Inflammatory macrophage treated with lipopolysaccharide for 4 hours (primary cell): ENCODE measurements at places on chromosomes 2 and 18.

- DNase-seq, result no peak
Observed at GRCh38 chr2:217706095-217706494, 296.7 kb downstream of the TNS1 start.

DNA sequence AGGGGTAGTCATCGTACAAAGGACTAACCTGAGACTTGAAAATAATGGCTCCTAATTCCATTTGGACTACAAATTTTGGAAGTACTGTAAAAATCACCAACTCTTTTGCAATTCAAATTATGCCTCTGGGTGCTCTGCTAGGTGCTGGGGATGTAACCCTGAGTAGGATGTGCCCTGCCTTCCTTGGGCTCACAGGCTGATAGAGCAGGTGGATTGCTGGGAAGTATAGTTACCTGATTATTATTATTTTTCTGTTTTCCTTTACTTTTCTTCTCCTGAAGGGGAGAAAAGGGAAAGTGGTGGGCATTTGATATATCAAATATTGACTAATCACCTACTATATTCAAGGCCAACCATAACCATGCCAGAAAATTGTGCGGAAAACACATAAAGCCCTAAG is 119.3 kb upstream of the RIOK3 start:
- no peak for DNase-seq

GRCh38 chr2:120540719-120541552 is 194.7 kb upstream of the GLI2 start:
- no peak for DNase-seq

DNA sequence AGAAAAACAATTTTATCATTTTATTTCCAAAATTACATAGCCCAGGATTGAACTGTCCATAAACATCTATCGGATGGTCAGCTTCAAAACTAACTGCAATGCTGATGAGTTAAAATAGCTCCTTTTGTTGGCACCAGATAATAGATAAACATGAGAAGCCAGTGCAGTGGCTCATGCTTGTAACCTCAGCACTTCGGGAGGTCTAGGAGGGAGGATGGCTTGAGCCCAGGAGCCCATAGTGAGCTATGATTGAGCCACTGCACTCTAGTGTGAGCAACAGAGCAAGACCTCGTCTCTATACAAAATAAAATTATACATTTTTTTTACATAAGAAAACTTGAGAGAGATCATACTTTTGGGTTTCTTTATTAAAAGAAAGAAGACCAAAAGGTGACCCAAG is 34.6 kb upstream of the IMPA2 start:
- peak; percentile 6 for DNase-seq

- DNase-seq, result no peak
Observed at GRCh38 chr2:146908776-146909175, 936.1 kb upstream of the ACVR2A start.

- DNase-seq, result no peak
Observed at GRCh38 chr18:69209761-69210160, 190.9 kb upstream of the DOK6 start.

DNA sequence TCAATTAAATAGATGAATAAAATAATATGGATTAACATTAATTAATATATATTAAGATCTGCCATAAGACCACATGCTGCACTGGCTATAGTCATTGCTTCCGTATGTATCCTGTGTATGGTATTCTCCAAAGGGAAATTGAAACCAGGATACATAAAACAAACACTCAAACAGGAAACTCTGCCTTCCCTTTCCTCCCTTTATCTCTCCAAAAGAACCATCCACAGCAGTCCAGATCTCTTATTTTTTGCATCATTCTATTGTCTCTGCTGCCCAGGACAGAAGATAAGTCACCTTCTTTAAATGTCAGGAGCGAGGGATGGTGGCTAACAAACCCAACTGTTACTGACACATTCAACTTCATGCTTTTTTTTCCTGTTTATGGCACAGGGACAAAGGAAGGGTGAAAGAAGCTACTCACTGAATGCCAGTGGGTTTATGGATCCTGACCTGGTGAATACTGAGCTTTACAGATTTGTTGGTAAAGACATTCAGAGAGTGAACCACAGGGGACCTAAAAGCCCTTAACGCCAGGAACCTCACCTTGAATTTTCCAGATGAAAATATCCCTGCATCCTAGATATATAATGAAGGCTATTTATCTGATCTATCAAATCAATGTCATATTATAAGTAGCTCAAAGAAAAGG is 67.5 kb downstream of the CSRNP3 start:
- DNase-seq, result no peak

GRCh38 chr2:199977984-199978415 is 22.6 kb downstream of the MAIP1 start:
- DNase-seq, result peak; percentile 82

DNA sequence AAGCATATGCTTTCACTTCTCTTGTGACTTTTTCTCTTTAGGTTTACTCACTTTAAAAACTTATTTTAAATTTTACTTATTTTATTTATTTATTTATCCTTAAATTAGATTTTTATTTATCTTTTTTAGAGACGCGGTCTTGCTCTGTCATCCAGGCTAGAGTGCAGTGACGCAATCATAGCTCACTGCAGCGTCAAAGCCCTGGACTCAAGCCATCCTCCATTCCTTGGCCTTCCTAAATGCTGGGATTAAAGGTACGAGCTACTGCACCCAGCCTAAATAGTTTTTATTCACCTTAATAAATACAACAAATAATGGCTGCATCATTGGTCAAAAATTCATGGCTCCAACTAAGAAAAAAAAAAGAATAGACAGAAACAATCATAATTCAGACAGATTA is 415.7 kb upstream of the FIGN start:
- no peak for DNase-seq

- peak; percentile 8 for DNase-seq
Observed at GRCh38 chr2:229627728-229628127, 86.6 kb downstream of the DNER start.

DNA sequence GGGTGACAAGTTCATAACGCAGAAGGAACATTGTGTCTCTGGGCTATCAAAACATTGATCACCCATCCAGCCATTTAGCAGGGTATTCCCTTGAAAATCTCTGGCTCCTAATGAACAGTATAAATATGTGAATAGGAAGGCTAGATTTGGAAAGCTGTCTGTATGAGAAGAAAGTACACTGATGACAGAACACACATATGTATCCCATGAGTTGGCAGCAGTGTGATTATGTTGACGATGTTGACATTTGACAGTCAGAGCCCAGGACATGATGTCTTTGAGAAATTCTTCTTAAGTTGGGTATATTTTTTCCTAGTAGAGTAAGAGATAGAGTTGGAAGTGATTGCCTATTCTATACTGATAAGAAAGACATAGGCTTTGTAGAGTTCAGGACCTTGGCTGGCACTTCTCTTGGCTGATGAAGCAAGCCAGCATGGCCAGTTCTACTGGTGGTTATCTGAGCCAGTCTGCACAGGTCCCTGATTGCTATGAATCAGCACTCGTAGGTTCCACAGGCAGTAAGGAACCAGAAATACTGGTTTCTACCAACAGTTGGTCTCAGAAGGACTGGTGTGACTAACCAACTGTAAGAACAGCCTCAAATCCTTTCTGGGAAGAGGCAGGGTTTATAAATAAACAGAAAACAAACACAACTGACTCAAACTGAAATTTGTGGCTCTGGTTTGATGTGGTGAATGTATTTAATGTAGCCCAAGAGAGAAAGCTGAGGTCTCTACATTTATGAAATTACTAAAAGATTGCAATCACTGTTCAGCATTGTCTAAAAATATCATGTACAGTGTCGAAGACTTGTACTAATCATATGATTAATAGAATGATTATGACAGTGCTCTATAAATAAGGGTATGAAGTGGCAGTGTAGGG is 43.9 kb upstream of the RAPH1 start:
- peak; percentile 43 for DNase-seq

DNA sequence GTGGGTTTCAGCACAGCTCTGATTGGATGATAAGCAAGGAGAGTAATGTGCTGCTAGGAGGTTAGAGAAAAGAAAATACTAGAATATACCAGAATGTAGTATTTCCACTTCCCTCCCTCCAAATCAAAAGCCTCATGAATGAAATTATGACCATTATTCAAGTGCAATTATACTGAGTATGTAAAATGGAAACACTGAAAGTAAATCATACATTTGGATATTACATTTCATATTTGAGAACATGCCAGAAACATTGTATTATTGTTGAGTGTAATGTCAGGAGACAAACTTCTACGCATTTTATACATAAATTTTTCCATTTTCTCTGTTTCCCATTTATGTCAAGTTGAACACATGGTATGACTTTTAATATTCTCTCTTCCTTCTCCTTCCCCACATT is 942 bp upstream of the CETN1 start:
- no peak for DNase-seq

- no peak for DNase-seq
Observed at GRCh38 chr2:102245266-102246151, 58.7 kb downstream of the IL1RL2 start.

- DNase-seq, result no peak
Observed at GRCh38 chr2:197416268-197416667, 18.6 kb downstream of the SF3B1 start.

DNA sequence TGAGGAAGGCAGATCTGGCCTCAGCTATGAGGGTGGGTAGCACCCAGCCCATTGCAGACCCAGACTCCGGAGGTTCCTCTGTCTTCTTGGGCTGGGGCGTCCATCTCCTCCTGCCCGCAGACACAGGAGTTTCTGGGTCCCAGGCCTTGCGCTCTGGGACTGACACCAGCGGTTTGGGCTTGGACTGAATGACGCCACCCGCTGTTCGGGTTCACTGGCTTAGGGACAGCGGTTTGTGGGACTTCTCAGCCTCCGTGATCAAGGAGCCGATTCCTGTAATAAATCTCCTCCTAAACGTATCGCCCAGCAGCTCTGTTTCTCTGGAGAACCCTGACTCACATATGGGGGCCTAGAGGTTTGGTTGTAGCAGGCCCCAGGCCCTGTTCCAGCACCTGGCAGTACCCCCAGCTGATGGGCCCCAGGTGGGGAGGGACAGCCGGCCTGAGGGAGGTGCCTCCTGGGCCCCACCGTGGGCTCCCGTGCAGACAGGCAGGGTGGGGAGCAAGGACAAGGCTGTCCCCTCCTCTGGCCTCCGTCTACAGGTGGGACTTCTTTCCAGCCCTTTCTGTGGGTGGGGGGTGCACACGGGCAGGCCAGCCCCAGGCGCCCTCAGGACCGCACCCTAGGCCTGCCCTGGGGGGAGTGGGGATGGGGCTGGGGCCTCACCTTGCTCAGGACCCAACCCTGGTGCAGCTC is 4.5 kb upstream of the AQP12A start:
- DNase-seq, result no peak

GRCh38 chr2:128769457-128770142 is 450.9 kb upstream of the HS6ST1 start:
- no peak for DNase-seq

GRCh38 chr2:235493775-235494715 is at the start of gene AGAP1:
Gene AGAP1, plus strand, starts transcription at chr2:235494043.
- no peak for DNase-seq

DNA sequence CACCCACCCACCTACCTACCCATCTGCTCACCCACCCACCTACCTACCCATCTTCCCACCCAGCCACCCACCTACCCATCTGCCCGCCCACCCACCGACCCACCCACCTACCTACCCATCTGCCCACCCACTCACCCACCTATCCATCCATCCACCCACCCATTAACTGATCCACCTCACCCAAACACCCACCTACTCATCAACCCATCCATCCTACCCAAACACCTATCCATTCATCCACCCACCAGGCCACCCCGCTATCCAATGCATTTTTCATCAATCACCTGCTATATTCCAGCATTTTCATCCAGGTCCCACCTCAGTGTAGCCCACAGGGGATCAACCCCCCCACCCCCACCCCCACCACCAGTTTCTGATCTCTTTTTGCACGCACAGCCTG is 121.8 kb downstream of the GLI2 start:
- no peak for DNase-seq

GRCh38 chr2:29613792-29614266 is 307.6 kb downstream of the ALK start:
- DNase-seq, result no peak

DNA sequence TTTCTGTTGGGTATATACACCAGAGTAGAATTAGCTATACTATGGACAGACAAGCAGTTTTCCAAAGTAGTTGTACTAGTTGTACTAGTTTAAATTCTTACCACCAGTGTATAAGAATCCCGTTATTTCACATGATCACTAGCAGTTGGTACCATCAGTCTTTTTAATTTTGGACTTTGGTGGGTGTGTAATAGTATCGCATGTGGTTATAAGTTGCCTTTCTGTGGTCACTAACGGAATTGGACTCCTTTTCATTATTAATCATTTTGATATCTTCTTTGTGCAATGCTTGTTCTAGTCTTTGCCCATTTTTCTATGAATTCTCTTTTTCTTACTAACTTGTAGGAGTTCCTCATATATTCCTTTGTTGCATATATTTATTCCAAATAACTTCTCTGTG is 89.8 kb downstream of the ASXL2 start:
- DNase-seq, result no peak

DNA sequence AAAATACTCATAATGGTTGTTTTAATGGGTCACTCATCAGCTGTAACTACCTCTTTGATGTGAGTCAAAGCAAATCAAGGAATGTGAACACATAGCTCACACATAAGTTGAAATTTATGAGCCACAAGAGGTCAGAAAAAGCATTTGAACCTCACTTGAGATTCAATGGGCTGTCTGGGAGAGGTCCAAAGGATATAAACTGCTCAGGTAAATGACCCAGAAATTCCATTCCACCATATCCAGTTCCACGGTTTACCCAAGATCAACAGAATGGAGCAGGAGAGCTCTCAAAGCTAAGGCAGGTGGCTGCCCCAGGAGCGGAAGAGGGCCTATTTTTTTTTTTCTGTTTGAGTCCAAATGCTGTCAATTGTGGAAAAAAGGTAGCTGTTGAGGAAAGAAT is 464.1 kb downstream of the TNS1 start:
- no peak for DNase-seq

DNA sequence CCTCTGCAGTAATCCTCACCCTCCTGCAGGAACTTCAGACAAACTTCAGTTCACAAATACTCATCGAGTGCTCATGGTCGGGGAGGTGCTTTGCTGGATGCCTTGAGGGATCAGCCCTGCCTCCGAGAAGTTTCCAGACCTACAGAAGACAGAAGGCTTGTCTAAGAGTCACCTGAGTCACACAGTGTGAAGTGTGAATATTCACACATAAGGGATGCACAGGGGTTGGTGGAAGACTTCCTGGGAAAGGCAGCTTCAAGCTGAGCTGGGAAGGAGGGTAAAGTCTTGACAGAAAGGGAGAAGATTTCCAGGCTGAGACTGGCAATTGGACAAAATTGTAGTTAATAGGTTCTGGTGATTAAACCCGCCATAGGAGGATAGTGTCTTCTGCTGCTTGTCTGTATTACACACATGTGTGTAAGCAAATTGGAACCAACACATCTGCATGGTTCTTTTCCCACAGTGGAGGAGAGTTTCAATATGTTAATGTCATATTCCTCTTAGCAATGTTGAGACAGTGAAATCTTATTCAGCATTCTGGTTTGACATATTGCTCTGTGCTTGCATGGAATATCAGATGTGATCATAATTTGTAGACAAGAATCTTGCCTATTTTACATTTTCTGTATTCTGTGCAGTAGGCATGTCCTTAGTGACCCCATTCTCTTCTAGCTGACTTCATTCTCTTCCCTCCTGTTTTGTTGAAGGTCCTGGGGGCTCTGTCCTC is 34.7 kb upstream of the ZNF396 start:
- DNase-seq, result no peak

- DNase-seq, result no peak
Observed at GRCh38 chr2:166351319-166351718, 24.4 kb downstream of the SCN9A start.
